ENCODE measurements at places on chromosomes 3 and 15.

- ATAC-seq = peak; percentile 20
These were observed 356.5 kb upstream of the IL12A start for GRCh38 chr3:159632128-159632527.

DNA sequence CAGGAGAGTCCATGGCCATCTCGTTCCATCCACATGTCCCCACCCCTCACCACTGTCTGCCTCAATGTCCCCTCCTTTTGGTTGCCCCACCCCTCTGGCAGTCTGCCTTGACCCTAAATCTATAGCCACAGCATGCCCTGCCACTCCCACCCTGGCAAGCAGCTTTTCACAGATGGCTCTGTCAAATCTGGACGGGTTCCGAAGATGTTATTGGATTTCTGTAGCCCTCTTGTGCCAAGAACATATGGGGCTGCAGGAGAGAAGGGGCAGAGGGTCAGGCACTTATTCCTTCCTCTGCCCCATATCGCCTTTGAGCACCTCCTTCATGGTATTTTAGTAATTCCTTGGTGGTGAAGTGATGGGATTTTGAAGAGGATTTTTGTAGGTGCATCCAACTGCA is 57.1 kb downstream of the EPHB1 start:
- ATAC-seq = no peak

DNA sequence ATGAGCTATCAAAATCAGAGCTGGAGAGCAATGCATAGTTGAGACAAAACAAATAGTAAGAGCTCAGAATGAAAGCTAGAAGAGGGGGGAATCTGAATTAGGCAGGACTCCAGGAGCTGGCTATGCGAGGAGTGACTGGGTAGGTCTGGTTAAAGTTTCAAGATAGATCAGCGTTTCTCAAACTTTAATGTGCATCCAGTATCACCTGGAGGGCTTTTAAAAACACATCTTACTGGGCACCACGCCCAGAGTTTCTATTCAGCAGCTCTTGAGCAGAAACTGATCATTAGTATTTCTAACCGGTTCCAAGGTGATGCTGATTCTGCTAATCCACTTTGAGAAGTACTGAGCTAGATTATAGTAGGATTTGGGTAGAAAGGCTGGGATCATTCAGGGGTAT is 96.2 kb upstream of the ACP3 start:
- ATAC-seq = no peak

- ATAC-seq = no peak
These were observed 135.0 kb upstream of the COL8A1 start for GRCh38 chr3:99503350-99503749.

Data from stimulated activated memory B cell treated with anti-CD40 and anti-IgM and Interleukin-4, amounts not matched to agents 10 μg/mL and 1 μg/mL and 100 μg/mL, for 72 hours (primary cell).